Endothelial cell of umbilical vein (primary cell): ENCODE measurements at places on chromosomes 4 and X. TPM values are rescaled to one million over a fixed set of nuclear protein-coding genes. Genes with fewer than 3 reads are reported as not detected.

- H3K27ac ChIP-seq: no peak overlapping the region
- peaks cover 9% of the 10 kb centered on the region for H3K4me1 ChIP-seq
Observed at GRCh38 chrX:103343105-103343504, 13.1 kb downstream of the TCEAL7 start.

DGKK gene
- total RNA-seq: not detected in 2 replicates

DNA sequence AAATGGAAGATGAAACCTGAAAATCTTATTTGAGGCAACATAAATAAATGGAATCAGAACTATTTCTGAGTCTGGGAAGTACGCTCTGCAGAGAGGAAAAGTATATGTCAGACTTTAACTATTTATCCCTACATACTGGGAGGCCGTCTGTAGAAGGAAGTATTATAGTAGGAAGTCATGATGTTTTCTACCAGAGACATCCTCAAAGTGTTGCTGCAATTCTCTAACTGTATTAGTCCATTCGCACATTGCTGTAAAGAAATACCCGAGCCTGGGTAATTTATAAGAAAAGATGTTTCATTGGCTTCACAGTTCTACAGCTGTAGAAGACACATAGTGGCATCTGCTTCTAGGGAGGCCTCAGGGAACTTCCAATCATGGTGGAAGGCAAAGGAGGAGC, 88.7 kb upstream of the TBL1X start:
- no peak overlapping the region for H3K27ac ChIP-seq
- peaks cover 3% of the 10 kb centered on the region for H3K4me1 ChIP-seq
- no peaks in the 10 kb centered on the region for H3K36me3 ChIP-seq
- H3K27me3 ChIP-seq: no peaks in the 10 kb centered on the region
- DNase-seq: no peak
- H3K4me3 ChIP-seq: no peak overlapping the region

KLB gene
- not detected in 2 replicates for total RNA-seq
